ENCODE measurements at places on chromosomes 2 and 18.

DNA sequence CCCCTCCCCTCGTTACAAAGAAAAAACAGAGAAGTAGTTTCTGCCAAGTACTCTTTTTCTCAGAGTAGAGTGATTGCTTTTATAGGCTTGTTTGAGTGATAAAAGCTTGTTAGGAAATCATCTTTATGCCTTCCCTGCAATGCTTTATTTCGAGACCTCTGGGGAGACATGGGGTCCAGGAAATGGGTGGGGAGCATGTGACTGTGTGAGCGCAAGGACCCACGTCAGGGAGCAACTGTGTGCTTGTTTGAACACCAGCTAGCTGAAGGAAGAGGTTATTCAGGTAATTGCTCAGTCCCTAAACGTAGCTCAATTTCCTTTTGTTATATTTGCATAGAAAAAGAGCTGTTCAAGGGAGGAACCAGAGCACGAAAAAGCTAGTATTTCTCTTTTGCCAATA, 187.3 kb downstream of the FAM210A start:
- no peak for DNase-seq

DNA sequence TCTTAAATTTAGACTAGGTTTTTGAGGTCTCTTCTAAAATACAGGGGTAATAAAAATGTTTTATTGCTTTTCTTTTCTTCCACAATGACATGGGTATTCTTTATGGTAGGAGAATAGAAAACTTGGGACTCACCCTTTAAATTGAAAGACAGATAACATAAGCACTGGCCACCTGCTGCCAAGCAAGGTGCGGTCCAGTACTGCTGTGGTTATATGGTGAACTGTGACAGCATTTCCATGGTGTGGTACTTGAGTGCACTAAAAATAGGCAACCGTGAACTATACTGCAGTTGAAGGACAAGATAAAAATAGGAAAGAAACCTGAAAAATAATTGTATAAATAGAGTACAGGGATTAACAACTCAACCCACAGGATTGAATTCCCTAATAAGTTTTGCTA, 54.4 kb upstream of the GRB14 start:
- DNase-seq: no peak

DNA sequence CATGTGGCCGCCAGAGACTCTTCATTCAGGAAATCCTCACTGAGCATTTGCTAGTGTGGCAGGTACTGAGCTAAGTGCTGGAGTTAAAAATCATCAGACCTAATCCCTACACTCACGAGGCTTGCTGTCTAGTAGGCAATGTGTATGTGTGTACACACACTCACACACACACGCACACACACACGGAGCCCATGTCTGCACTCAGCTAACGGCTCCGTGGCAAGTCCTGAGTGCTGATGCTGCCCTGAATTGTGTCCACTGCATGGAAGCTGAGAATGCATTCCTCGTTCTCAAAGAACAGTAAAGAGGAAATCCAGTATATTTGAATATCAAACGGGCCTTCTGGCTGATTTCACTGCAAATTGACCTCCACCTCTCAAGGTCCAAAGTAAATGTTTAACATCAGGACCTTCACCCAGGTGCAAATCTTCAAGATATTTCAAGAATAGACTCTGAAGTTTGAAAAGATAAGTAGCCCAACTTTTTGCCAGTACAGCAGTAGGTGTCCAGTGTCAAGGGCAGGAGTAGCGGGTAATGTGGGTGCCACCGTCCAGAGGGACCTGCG, 136.1 kb upstream of the TTC39C start:
- DNase-seq: no peak

GRCh38 chr2:42132966-42133641, 36.0 kb upstream of the EML4 start:
- peak; percentile 90 for DNase-seq

- no peak for DNase-seq
These were observed 44.4 kb downstream of the MAP4K4 start for GRCh38 chr2:101741775-101742520.

- DNase-seq: no peak
These were observed 95.2 kb upstream of the RAB6C start for GRCh38 chr2:129884221-129884786.

- no peak for DNase-seq
These were observed 81.3 kb upstream of the KYNU start for GRCh38 chr2:142796161-142796560.

- DNase-seq: no peak
These were observed 34.5 kb downstream of the FRZB start for GRCh38 chr2:182831921-182832320.

DNA sequence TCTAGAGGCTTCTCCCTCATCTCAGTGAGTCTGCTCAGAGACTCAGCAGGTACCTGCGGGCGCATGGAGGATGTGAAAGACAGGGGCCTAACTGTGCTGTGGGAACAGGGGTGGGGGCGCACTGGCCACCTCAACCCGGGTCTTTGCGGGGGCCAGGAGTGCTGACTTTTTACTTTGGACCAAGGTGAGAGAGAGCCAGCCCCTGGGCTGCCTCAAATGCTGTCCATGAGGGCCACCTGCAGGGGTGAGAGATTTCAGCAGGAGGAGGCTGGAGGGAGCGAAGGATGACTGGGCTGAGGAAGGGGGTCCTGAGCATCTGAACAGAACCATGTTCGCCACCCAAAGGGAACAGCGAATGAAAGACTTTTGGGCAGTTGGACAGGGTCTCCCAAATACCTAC, 129.4 kb downstream of the TNS1 start:
- no peak for DNase-seq

DNA sequence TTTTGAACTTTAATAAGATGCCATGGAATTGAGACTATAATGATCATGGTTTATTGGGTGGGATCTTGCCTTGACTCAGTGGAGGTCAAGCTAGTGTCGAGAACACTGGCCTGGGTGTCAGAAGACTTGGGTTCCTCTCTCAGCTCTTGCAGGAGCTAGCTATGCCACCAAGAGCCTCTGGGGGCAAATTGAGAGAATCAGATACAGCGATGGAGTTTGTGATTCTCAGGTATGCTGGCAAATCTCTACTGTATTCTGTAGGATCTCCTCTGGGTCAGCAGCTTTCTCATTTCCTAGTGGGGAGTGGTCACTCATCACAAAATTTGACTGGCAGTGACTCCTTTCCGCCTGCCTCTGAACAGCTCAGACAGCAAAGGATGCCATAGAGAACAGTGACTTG, 477.0 kb downstream of the RNF144A start:
- no peak for DNase-seq

GRCh38 chr2:194103941-194104659, 1552.9 kb upstream of the SLC39A10 start:
- DNase-seq: no peak

- DNase-seq: no peak
These were observed 372.4 kb upstream of the RND3 start for GRCh38 chr2:150859877-150860276.

Measured in tibial artery (tissue), 4 donors.